ENCODE measurements at places on chromosomes 11 and 22.
A peak's percentile ranks its signal among the peaks of the same experiment; 100 is the strongest.

DNA sequence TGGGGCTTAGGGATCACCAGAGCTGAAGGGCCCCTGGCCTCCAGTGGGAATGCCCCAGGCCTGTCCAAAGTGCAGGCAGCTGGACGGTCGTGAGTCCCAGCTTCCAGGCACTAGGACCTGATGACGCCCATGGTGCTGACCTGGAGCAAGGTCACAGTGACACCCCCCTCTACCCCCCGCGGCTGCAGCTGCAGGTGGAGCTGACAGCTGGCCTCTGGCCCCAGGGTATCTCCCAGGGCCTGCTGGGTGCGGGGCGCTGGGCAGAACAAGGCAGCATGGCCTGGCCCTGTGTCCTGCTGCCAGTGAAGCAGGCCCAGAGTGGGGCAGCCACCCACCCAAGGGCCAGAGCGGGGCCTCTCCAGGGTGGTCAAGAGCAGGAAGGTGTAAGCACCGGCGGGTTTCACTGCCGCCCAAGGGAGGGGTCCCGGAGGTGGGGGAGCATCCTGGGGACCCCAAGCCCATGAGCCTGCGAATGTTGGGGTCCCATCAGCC lies 553 bp upstream of the TCIRG1 start:
- DNase-seq = peak; percentile 48

- DNase-seq = no peak
Observed at GRCh38 chr22:21103633-21104032, 57.9 kb downstream of the LRRC74B start.

- no peak for DNase-seq
Observed at GRCh38 chr11:111623527-111624030, 21.3 kb downstream of the SIK2 start.

- DNase-seq = no peak
Observed at GRCh38 chr22:17906978-17907747, 117.2 kb downstream of the MICAL3 start.

GRCh38 chr11:64472593-64473455 lies 113.9 kb downstream of the RPS6KA4 start:
- DNase-seq = no peak

DNA sequence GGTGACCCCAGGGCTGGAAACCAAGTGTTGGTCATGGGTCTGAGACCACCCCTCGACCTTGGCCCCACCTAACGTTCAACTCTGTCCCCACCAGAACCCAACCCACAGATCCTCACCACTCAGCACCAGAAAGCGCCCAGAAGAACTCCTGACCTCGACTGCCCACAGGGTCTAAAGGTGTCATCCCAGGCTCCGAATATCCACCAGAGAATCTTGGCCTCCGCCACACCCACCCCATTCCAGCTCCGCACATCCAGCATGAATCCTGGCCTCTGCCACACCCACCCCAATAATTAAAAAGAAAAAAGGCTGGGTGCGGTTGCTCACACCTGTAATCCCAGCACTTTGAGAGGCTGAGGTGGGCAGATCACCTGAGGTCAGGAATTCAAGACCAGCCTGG lies 1.3 kb downstream of the CERK start:
- no peak for DNase-seq

GRCh38 chr11:59728913-59729312 lies 15.3 kb upstream of the OR10V1 start:
- DNase-seq = no peak

- no peak for DNase-seq
Observed at GRCh38 chr11:78085972-78086371, 6.3 kb upstream of the NDUFC2 start.

GRCh38 chr11:94884376-94884775 lies 89.0 kb downstream of the CWC15 start:
- DNase-seq = no peak

DNA sequence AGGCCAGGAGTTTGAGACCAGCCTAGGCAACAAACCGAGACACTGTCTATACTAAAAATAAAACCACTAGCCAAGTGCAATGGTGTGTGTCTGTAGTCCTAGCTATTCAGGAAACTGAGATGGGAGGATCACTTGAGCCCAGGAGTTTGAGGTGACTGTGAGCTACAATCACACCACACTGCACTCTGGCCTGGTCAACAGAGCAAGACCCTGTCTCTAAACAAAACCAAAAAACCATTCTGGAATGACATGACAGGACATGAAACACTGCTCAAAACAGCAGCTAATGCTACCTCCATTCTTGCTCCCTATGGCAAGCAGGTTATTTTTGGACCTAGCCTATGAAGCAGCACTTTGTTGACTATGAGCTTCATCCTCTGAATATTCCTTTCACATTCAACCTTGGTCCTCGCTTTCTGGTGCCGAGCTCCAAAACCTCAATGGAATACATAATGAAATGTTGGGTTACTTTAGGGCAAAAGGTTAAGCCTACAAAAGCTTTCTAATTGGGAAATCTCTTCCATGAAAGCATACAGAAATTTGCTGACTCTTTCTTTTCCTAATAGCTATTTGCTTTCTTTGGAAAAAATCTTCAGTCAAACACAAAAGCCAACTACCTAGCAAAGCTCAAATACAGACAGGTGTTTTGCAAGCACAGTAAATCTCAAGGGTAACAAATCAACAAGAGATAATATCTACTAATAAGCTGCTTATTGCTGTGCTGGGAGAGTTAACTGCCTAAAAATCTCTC lies 21.1 kb downstream of the SIK3 start:
- no peak for DNase-seq

DNA sequence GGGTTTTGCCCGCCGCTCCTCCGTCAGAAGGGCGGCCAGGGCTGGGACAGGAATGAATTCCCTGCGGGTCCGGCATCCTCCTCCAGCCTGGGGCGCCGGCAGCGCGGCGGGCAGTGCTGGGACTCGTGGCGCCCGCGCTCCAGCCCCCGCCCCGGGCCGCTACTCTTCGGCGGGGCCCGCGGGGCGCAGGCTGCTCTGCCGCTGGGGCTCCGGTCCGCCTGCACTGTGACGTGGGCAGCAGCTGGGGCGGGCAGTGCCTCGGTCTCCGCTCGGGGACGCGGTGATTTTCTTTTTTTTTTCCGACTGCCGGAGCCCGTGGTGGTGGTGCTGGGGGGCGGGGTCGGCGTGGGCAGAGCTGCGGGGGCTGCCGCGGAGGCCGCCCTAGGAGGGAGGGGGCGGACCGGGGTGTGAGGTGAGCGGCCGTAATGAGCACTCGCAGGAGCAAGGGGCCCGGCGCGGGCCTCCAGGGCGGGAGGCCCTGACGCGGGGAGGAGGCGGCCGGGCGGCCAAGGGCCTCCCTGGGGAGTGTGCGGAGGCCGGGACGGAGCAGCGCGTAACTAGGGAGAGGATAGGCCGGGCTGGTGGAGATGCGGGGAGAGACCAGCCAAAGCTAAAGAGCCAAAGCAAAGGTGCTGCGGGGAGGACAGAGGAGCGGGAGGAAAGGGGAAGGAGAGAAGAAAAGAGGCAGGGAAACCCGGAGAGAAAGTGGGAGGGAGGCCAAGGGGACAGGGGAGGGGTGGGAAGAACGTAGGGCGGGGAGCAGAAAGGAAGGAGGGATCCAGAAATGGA lies 73.3 kb upstream of the ZBED5 start:
- DNase-seq = peak; percentile 77

- no peak for DNase-seq
Observed at GRCh38 chr11:116888884-116889549, 51.6 kb upstream of the APOA1 start.

DNA sequence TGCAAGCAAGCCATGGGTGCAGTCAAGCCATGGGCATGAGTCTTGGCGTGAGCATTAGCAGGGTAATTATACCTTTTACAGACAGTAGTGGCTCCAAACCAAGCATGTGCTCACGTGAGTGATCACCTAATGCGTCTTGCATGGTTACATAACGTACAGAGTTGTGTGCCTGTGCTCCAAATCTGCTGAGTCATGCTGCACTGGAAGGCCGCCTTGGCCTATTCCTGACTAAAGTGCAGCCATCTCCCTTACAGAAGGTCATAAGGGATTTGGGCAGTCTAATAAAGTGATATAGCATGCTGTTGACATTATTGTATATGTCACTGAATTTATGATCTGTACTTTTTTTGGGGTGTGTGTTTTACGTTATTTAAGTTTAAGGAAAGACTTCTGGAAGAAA lies 102.4 kb downstream of the ARHGAP42 start:
- DNase-seq = peak; percentile 12

DNA sequence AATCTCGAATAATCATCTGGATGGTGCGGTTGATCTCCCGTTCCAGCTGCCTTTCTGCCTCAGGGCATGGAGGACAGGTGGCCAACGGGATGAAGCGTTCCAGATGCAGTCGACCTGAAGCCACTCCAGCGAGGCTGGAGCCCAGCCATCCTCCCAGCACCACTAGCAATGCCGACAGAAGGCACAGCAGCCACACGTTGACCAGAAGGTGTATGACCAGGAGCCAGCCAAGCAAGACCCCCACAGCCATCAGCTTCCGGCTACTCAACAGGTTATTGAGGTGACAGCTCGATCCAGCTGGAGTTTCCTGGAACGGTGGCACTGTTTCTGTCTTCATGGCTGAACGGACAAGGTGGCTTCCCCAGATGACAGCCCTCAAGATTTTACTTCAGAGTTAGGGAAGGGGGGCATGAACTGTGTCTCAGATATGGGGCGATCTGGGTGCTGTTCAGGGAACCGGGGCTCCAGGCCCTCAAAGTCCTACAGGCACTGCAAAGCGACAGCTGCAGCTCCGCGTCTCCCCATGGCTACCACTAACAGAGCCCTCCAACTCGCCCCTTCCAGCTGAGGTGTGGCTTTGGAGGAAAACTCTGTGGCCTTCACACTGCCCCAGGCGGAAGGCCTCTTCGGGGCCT lies 559 bp downstream of the SNX19 start:
- DNase-seq = peak; percentile 13

- DNase-seq = peak; percentile 18
Observed at GRCh38 chr22:43777286-43777685, 34.8 kb downstream of the EFCAB6 start.

DNA sequence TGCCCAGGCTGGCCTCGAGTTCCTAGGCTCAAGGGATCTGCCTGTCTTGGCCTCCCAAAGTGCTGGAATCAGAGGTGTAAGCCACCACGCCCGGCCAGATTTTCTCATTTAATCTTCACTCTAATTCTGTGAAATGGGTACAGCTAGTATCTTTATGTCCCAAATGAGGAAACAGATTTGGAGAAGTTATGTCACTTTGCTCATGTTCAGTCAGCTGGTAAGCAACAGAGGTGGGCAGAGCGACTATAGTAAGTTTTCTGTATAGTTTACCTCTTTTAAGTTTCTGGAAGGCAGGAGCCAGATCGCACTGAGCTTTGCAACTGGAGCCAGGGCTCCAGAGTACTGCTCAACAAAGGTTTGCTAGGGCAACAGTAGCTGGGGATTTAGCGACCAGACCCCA lies 33.2 kb downstream of the RCOR2 start:
- no peak for DNase-seq

GRCh38 chr22:19568337-19569275 lies 44.4 kb upstream of the CLDN5 start:
- DNase-seq = no peak

DNA sequence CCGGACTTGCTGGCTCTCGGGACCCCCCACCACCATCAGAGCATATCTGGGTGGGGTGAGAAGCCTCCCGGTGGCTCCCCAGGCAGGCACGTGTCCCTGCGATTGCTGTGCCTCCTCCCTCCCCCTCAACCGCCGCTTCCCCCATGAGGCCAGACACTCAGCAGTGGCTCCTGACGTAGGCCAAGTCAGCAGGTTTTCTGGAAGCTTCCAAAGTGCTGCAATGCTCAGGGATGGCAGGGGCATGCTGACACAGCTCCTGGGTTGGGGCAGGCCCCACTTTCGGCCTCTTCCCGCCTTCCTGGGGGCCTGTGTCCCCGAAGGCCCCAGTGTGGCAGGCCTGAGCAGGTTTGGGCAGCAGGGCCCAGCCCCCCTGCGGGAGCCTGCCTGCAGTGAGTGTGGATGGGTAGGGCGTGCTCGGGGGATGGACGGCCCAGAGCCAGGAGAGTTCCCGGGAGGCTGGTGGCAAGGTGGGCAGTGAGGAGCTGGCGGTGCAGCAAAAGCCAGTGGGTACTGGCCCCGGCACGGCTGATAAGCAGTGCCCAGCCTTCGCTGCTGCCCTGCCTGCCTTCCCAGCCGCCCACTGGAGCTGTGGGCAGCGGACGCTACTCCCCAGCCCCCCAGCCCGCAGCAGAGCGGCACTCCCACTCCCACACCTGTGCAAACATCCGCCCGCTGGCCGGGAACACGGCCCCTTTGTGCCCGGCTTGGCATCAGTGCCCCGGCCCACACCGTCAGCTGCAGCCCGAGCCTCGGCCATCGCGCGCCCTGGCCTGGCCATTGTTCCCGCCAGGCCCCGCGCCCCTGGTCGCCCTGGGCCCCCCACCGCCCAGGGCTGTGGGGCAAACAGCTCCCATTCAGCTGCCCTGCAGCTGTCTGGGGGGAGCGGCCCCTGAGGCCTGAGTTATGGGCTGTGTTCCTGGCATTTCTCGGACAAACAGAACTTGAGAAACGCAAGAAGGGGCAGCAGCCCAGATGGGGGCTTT lies 125.0 kb downstream of the KCNQ1OT1 start:
- no peak for DNase-seq

DNA sequence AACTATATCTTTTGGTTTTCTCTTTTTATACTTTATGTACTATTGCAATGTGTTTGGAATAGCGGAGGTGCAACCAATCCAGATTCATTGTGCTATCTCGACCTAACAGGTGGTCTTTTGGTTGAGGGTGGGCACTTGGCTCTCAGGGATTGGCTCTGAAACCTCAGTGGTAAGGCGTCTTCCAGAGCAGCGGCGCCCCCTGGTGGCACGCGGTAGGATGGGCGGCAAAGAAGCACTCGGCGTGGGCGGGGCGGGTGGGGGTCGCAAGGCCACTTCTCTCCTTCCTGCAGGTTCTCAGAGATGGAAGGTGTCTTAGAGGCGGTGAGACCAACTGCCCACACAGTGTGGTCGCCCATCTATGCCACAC lies 19.2 kb upstream of the PLET1 start:
- DNase-seq = peak; percentile 79

GRCh38 chr22:32723643-32724042 lies 77.9 kb upstream of the TIMP3 start:
- no peak for DNase-seq

GRCh38 chr11:106327134-106327533 lies 249.7 kb downstream of the AASDHPPT start:
- peak; percentile 61 for DNase-seq

- DNase-seq = no peak
Observed at GRCh38 chr11:7656704-7657103, 16.6 kb downstream of the CYB5R2 start.

DNA sequence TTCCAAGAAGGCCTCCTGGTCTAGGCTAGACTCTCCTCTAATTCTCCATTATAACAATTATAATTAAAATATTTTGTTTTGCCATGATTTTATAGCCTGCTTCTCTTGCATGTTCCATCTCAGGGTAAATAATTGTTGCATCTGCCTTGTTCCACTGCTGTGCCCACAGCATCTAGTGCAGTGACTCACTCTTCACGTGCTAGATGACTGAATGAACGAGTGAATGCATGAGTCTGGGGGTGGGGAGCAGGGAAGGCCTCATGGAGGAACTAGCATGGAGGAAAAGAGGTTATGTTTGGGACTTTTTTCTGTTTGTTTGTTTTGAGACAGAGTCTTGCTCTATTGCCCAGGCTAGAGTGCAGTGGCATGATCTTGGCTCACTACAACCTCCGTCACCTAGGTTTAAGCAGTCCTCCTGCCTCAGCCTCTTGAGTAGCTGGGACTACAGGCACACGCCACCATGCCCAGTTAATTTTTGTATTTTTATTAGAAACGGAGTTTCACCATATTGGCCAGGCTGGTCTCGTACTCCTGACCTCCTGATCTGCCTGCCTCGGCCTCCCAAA lies 5.2 kb upstream of the OAF start:
- no peak for DNase-seq

GRCh38 chr22:45970705-45971407 lies 6.1 kb downstream of the WNT7B start:
- peak; percentile 60 for DNase-seq

- DNase-seq = no peak
Observed at GRCh38 chr11:40974186-40974795, 485.2 kb downstream of the LRRC4C start.

All from ELF-1 (cell line).